HCEC 1CT (cell line): ENCODE measurements at places on chromosomes 2 and 18.

GRCh38 chr2:136116151-136116812 is 1.7 kb downstream of the CXCR4 start:
- no peak for DNase-seq

GRCh38 chr2:10532638-10533101 is 84.5 kb upstream of the ODC1 start:
- no peak for DNase-seq

DNA sequence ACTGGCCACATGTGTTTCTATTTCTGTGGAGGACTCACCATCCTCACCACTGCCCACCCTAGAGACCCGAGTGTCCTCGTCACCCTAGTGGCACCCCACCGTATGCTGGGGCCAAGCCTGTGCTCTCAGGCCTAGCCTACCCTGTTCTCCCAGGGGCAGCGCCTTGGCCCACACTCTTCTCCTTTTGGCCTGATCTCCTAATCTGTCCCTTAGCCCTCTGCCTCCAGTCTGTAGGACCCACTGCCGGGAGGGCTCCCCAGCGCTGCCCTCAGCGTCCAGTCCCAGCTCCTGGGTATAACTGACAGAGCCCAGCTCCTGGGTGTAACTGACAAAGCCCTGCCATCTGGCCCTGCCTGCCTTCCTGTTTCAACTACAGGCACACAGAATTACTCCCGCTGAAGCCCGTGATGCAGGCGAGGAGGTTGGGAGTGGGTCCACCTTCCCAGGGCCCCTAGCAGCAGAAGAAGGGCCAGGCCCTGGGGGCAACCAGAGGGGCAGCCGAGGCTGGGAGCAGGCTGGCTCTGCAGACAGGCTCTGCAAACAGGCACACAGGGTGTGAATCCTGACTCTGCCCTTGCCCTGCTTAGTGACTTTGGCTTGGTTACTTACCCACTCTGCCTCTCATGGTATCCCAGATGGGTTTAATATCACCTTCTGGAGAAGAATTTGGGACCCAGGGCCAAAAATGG is 25.6 kb upstream of the PTMA start:
- no peak for DNase-seq

DNA sequence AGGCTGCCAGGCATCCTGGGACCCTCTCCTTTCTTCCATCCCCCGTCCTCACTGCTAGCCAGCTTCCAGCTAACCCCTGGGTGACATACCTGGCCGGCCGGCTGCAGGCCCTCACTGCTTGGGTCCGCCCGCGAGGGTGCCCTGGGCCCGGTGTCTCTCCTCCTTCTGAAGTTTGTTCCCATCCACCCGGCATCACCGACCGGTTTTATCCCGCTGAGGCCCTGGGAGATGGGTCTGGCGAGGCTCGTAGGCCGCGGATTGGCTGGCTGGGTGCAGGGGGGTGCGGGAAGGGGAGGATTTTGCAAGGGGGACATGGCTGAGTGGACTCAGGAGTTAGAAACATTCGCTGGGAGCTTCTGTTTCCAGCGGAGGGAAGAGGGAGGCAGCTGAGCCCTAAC is at the start of gene PAX8:
PAX8 (minus strand) TSS at position 180 of the 398 bp plus-strand sequence. CDS start 527 bp downstream, outside the sequence.
- DNase-seq: no peak

GRCh38 chr2:154480521-154480920 is 218.0 kb upstream of the KCNJ3 start:
- no peak for DNase-seq

- DNase-seq: peak; percentile 31
Observed at GRCh38 chr2:228655331-228655730, 473.8 kb upstream of the SPHKAP start.

DNA sequence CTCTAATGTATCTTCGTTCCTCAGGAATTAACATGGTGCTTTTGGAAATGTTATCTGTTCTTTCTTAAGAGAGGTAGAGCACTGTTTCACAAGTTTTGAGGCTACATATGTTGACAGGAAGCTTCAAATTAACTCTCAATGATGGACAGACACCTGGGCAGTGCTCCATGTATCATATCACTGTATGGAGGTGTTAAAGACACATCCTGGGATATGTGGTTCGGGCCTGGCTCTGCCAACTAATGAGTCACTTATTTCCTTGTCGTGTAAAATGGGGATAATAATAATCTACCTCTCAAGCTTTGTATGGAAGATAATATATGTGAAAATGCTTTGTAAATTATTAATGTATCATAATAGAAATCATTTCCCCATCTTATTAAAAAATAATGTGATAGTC is 90.2 kb downstream of the PARD3B start:
- no peak for DNase-seq

DNA sequence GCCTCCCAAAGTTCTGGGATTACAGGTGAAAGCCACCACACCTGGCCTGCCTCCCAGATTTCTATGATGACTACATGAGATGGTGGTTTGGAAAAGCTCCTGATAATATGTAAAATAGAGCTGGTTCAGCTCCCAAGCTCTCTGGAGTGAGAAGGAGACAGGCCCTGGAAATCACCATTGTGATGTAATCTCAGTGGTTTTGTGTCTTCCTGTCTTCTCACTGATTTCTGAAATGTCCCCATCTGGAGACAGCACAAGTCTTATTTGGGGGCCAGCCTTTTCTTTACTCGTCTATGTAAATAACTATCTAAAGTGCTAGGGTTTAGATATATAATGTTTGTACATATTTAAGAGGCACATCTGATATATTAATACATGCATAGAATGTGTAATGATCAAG is 64.0 kb downstream of the CCNT2 start:
- no peak for DNase-seq

GRCh38 chr2:30732376-30732775 is 74.9 kb downstream of the CAPN13 start:
- DNase-seq: no peak

GRCh38 chr2:206482123-206482522 is 38.8 kb downstream of the ADAM23 start:
- DNase-seq: no peak
